ENCODE measurements at places on chromosomes 11 and 22.

DNA sequence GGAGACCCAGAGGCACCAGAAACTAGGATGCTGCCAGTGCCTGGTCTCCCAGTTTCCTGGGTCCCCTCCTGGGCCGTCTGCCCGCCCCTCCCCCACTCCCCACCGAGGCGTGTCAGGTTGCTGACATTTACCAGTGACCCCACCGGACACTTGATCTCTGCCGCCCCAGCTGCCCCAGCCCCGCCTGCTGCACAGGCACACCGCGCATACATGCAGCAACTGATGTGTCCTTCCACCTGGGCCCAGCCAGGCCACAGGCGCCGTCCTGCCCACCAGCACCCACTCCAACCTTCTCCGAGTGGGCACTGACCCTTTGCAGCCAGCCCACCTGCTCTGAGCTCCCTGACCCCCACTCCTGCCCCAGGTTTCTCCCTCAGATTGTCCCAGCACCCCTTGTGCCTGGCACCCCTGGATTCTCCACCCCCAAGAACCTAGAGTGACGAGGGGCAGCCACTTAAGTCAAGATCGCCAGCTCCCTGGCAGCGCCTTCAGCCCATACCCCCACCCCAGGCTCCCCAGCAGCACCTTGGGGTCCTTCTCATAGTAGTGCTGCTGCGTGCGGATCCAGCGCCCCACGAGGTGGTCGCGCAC, 548 bp downstream of the PYGM start:
- no peak for DNase-seq

DNA sequence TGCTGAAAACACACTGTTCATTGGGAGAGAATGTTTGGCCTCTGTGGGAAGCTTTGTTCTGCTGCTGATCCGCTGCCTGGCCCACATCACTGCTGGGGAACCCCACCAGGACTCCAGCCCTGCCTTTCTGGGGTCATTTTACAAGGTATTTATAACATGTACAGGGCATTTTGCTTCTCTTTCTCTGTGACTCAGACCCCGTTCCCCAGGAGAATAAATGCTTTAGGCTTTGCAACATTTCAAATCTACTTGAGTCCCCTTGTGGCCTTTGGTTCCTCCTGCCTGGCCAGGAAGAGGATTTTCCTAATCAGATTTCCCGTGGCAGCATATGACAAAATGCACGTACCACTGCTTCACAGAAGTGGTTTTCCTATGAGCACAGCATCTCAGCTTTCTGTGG, 43.0 kb downstream of the BTG4 start:
- DNase-seq = peak; percentile 73

GRCh38 chr11:68343761-68344256, 31.4 kb downstream of the LRP5 start:
- no peak for DNase-seq

GRCh38 chr11:101180481-101180880, 50.9 kb upstream of the PGR start:
- DNase-seq = no peak

- DNase-seq = no peak
Observed at GRCh38 chr22:49364398-49364797, 463.3 kb downstream of the BRD1 start.

- DNase-seq = peak; percentile 44
Observed at GRCh38 chr11:68383976-68384501, 71.6 kb downstream of the LRP5 start.

GRCh38 chr11:3123761-3124733, 41.1 kb downstream of the OSBPL5 start:
- peak; percentile 95 for DNase-seq

DNA sequence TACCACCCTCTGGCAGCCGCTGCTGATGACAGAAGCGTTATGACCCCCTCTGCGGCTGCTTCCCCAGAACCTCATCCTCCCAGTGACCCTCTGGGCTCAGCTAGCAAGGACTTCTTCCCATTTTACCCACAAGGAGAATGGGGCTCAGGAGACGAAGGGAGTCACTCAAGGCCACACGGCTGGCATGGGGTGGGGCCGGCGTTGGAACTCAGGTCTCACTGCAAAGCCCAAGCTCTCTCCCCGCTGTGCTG, 16.8 kb upstream of the SUN2 start:
- DNase-seq = no peak

DNA sequence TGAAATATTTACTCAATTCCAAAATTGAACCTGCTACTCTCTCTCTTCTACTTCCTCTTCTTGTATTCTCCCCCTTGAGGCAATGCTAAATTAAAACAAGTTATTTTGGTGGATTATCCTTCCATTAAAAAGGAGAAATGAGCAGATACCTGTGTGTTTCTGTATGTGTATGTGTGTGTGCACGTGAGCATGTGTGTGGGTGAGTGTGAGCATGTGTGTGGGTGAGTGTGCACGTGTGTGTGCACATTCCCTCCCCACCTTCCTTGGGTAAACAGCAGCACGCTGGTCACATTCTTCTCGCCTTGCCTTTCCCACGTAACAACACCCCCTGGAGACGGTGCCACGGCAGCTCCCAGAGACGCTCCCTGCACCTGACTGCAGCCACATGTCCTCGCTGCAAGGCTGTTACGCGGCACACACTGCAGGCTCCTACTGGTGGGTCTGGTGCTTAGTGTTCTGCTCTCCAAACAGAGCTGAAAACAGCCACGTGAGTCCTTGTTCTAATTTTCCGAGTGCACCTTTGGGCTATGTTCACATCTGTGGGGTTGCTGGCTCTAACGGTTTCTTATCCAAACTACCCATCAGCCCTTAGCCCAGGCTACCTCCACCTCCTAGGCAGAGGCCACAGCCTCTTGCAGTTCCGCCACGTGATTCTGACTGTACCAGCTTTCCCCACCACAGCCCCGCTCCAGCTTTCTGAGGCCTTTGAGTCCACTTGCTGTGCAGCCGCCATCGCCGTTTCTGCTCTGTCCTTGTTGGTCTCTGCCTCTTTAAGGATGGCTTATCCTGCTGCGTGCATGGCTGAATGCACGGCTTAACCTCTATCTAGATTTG, 123.4 kb downstream of the CTTN start:
- DNase-seq = no peak

DNA sequence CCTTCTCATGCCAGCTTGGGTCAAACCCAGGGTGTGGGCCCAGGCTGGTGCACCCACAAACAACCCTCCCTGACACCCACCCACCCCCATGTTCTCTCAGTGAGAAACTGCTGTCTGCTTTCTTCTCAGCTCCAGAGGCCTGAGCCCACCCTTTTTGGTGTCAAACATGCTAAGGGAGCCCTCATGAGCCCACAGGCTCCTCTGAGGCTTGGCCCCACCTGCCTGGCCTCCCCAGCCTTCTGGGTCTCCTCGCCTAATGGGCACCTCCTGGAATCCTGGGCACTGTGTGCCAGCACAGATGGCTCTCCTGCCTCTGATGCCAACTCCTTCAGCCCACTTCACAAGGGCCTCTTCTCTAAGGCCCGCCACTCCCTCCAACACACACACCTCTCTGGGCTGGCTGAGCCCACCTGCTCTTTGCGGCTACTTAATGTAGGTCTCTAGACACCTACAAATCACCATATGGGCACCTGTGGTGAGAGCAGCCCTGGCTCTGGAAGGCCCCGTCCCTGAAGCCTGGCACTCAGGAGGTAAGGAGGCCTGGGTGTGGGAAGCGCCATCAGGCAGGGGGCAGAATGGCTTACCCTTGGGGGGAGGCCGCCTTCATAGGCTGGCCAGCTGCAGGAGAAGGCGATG, 4.4 kb downstream of the NAGA start:
- no peak for DNase-seq

GRCh38 chr11:34721646-34722045, 100.8 kb downstream of the EHF start:
- DNase-seq = peak; percentile 15

DNA sequence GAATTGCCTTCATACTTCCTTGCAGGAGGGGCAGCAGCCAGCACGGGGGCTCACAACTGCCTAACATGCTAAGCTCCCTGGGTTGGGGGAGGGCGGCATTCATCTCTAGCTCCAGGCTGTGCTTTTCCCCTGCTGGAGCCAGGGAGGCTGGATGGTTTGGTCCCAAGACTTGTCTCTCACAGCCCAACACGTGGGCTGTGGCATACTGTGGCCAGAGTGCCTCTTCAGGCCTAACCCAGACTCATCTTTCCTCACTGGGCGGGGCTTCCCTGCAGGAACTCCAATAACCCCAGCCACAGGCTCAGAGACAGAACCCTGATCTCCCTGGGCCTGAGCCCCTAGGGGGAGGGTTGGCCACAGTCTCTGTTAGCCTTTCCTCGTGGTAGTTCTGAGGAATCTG, 121.9 kb upstream of the PLET1 start:
- DNase-seq = no peak

DNA sequence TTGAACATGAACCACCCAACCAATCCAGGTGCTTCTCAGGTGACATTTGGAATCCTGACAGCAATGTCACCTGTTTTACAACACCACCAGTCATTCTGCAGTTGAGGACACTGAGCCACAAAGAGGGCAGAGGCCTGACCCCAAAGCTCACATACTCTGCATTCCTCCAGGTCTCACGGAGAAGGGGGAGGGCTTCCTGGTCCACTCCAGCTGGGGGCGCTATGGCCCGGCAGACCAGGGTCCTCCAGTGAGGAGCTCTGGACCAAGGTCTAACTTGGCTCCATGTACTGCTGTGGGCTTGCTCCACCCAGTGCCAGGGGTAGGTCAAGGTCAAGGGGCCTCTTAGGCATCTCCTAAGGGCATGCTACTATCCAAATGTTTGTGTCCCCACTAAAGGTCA, 1.5 kb upstream of the PNPLA3 start:
- no peak for DNase-seq

GRCh38 chr11:115199481-115200069, 304.6 kb downstream of the CADM1 start:
- peak; percentile 45 for DNase-seq
